Renal pelvis (tissue), 12 donors: ENCODE measurements at places on chromosomes 11 and 22. TPM values are rescaled to one million over a fixed set of nuclear protein-coding genes. Genes with fewer than 3 reads are reported as not detected.

- DNase-seq: no peak
These were observed 2.1 kb downstream of the ARHGEF12 start for GRCh38 chr11:120338107-120338933.

- peak; percentile 14 for DNase-seq
These were observed 161.1 kb upstream of the CCDC179 start for GRCh38 chr11:23021287-23021863.

DNA sequence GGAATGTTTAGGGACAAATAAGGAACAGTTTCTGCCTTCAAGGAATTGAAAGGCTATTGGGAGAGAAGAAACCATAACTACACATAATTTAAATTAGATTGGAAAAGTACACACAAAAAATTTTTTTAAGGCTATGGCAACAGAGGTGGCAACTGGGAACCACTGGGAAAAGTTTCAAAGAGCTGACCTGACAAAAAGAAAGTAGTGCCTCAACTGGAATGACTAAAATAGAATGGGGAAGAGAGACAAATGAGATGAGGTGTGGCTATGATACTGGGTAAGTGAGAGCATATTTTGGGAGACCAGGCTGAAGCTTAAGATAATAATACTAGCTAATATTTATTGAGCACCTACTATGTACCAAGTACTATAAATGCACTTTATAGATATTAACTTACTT is 2.9 kb upstream of the AKIP1 start:
- no peak for DNase-seq

The RAG1 gene
- 3.0 TPM for polyA plus RNA-seq

The KLHL35 gene
- 0.73 TPM for polyA plus RNA-seq

DNA sequence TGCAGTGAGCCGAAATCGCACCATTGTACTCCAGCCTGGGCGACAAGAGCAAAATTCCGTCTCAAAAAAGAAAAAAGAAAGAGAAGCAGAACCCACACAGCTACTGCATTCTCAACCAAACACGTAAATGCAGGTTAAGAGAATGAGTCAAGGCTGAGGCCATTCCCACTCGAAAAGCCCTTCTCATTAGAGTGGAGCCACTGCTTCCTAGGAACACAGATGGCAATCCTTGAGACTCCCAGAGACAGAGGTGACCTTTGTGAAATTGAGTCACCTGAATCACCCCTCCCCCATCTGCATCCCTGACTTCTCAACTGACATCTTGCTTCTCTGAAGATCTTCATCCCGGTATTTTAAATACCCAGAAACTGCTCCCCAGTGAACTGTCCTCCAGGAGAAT is 8.2 kb downstream of the PACSIN2 start:
- DNase-seq: no peak

DNA sequence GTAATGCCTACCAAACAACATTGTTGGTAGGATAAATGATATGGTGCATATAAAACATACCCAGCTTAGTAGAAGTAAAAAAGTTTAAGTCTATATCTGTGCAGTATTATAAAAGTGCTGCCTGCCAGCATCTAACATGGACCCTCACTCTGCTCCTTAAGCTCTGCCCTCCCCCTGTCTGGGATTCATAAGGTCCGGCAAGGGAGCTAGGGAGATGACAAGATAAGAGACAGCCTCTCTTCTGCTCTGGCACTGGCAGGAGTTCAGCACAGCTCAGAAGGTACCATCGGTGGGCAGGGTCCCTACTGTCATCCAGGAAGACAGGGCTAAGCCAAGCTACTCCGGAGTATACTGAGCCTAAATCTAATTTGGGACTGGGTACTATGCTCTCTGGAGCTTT is 42.8 kb downstream of the TRIM66 start:
- no peak for DNase-seq

- DNase-seq: no peak
These were observed 13.5 kb downstream of the RSF1 start for GRCh38 chr11:77806993-77807392.

The TP53AIP1 gene
- polyA plus RNA-seq: 1.1 TPM

GRCh38 chr11:64856382-64857227 is 12.2 kb upstream of the CDC42BPG start:
- no peak for DNase-seq

- DNase-seq: no peak
These were observed 33.0 kb upstream of the PITPNB start for GRCh38 chr22:27952091-27952490.

DNA sequence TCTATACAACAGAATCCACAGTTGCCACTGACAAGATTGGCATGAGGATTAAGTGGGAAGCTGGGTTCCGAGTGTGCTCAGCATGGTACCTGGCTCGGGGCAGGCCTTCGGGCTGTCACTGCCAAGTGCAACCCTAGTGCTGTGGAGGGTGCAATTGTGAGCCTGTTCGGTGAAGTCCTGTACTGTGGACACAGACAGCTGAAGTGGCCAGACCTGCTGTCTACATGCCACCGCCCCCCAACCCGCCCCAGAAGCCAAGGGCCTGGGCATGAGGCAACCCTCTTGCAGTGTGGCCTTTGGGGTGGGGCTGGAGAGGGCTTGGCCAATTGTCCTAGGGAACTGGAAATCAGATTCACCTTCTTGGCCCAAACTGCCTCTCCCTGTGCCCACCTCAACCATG is 15.6 kb upstream of the SHISAL1 start:
- DNase-seq: no peak

DNA sequence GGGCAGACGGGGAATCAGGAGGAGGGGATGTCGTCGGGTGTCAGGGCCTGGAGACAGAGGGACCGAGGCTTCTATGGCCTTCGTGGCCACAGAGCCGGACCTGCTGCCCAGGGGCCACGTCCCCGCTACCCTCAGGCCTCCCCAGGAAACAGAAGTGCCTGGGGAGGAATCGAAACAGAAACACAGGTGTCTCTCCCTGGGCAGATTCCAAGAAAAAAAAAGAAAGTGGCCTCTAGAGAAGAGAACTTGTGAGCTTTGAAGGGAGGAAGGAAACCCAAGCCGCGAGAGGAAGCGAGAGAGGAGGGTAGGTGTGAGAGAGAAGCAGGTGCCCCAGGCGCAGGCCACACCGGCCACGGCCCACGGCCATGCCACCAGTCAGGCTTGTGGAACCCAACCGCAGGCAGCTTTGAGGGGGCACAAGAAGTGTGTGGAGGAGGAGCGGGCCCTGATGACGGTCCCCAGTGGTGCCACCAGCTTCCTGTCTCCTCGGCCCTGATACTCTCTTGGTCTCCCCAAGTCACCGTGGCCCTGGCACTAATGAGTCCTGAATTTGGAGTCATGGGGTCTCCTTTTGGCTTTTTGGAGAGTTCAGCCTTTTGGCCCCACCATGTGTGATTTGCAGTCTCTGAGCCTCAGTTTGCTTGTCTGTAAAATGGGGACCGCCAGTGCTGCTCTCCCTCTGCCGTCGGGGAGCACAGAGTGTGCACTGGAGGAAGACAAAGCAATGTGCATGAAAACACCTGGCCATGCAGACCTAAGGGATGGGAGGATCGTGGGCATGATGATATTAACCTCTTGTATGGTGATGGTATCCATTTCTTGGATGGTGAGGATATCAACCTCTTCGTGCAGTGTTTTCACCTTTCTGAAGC is 25.2 kb downstream of the LIF start:
- no peak for DNase-seq

DNA sequence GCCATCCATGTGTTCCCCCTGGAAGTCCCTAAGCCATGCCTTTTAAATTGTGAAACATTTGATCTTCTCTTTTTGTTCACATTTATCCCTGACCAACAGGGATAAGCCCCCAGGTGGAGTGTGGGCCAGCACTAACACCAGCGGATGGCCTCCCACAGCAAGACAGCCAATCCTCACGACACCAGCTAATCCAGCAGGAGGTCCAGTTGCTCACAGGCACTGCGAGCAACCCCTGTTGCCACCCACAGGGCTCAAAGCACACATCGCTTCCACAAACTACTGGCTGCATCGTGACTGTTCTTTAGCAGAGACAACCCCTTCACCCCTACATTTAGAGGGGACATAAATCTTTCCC is 2.0 kb downstream of the PCSK7 start:
- DNase-seq: no peak

DNA sequence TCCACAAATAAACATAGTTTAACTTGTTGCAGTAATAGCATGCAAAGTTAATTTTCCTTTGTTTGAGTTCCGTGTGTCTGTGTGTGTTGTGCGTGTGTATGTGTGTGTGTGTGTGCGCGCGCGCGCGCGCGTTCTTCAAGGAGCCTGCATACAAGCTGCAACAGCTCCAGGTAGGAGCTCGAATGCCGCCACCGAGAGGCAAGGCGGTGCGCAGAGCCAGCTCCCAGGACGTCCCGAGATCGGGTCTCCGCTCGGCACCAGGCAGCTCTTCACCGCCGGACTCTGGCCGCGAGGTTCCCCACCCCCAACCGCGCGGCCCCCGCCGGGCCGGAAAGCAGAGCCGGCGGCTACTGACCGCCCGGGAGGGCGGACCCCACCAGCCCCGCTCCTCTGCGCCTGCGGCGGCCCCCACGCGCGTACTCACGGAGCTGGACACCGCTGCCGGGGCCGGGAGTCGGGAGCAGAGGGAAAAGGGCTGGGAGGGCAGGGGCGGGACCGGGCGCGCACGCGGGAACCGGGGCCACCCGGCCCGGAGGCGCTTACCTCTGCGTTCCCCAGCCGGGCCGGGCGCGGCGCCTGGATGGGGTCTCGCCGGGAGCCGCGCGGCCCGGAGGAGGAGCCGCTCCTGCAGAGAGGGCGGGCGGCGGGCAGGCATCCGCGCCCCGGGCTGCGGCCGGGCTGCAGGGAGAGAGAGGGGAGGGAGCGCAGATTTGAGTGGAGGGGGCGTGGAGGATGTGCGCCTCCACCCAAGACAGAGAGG is 40.4 kb upstream of the AKIP1 start:
- peak; percentile 75 for DNase-seq

The FAT3 gene
- 7.6 TPM for polyA plus RNA-seq

The OR8G1 gene
- not detected for polyA plus RNA-seq

DNA sequence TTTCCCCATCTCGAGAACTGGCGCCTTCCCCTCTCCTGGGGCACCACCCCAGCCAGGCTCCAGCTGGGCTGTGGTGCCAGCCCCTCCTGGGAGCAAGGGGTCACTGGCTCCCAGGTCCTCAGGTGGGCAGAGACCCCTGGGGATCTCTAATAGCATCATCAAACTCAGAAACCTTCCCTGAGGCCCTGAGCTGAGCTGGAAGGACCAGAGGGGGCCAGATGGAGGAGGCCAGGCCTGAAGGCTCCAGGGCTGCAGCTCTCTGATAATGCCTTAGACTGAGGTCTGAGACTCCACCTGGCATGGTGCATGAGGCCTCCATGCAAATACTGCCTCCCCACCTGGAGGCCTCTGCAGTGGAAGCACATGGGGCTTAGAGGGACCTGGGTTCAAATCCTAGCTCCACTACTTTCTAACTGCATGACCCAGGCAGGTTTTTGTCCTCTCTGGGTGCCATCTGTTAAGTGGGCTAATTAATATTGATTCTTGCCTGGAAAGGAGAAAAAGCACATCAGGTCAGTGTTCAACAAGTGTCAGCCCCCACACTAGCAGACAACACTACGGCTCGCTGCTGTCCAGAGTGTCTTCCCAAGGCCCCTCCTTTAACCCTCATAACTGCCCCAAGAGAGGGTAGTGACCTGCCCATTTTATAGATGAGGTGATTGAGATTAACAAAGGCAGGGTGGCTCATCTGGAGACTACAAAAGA is 1.5 kb downstream of the MAPK8IP1 start:
- no peak for DNase-seq

- no peak for DNase-seq
These were observed 53.4 kb downstream of the NCAPD3 start for GRCh38 chr11:134170177-134170918.

The PANX2 gene
- polyA plus RNA-seq: 2.5 TPM

- DNase-seq: no peak
These were observed 20.7 kb upstream of the P2RY2 start for GRCh38 chr11:73197348-73197747.

The NELL1 gene
- 1.8 TPM for polyA plus RNA-seq

DNA sequence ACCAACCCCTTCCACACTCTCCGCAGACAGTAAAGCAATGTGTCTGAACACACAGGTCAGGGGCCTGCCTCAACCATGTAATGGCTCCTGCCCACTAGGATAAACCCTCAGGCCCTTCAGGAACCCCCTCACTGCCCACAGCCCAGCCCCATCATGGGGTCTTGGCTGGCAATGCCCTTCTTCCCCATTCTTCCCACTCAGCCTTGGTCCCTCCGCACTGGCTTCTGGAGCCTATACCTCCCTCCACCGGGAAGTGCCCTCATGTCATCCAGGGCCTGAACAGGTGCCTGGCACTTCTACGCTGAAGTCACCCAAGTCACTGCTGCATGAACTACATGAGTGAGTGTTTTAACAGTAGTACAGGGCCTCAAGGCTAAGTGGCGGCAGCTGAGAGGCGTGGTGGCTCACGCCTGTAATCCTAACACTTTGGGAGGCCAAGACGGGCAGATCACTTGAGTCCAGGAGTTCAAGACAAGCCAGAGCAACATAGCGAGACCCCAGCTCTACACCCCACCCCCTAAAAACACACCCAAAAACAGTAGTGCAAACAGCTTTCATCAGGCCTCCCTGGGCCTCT is 74.8 kb upstream of the PITPNB start:
- DNase-seq: no peak

- DNase-seq: peak; percentile 66
These were observed 17.5 kb downstream of the RELT start for GRCh38 chr11:73393479-73394415.

DNA sequence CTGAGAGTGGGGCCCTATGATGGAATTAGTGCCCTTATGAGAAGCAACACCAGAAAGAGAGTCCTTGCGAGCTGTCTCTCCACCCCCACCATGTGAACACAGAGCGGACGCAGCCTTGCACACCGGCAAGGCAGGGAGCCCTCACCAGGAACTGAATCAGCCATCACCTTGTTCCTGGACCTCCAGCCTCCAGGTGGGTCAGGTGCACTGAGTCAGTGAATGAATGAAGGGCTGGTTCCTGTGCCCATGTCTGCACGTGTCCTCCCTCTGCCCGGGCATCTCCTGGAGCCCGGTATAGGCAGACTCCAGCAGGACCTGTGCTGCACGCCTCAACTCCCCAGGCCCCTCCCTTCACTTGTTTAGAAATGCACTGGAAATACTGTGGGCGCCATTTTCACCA is 54.9 kb downstream of the LINC01488 start:
- DNase-seq: no peak

DNA sequence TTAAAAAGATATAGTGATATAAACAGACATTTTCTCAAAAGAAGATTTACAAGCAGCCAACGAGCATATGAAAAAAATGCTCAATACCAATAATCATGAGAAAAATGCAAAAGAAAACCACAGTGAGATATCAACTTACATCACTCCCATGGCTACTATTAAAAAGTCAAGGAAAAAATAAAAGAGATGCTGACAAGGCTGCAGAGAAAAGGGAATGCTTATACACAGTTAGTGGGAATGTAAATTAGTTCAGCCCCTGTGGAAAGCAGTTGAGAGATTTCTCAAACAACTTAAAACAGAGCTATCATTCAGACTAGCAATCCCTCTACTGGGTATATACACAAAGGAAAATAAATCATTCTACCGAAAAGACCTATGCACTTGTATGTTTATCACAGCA is 97.1 kb upstream of the CARD18 start:
- no peak for DNase-seq

DNA sequence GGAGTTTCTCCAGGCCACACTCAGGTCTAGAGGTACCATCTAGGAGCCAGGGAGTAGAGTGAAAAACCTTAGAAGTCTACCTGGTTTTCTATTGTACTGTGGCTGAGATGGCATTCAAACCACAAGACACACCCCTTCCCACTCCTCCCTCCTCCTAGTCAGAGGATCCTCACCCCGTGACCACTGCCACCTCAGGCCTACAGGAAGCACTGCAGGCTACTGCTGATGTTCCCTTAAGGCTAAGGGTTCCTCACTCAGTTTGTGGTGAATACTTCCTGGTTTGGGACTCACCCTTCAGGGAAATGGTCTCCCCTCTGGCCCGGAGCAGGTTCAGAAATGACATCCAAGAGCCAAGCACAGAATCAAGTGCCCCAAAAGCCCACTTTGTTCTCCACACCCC is 1293.9 kb downstream of the JRKL start:
- no peak for DNase-seq

The LTBP3 gene
- polyA plus RNA-seq: 148 TPM
